ENCODE measurements at places on chromosomes 12 and 14. TPM values are rescaled to one million over a fixed set of nuclear protein-coding genes. Genes with fewer than 3 reads are reported as not detected.

DNA sequence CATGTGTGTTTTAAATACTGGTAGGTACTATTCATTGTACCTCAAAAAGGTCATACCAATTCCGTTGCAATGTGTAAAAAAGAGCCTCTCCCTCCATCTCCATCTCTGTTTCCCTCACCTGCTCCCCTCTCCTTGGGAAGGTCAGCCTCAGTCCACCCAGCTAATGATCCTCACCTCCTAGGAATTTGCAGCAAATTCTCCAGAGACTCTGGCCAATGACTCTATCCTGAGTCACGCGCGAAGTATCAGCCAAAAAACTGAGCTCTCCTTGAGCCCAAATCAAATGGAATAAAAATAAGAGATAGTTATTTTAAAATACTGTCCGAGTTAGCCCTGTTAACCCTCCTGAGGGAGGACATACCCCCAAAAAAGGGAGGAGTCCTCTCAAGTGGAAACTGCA lies 148.4 kb downstream of the DPF3 start:
- no peak overlapping the region for H3K4me3 ChIP-seq
- no peaks in the 10 kb centered on the region for H3K36me3 ChIP-seq
- peaks cover 22% of the 10 kb centered on the region for H3K4me1 ChIP-seq
- H3K27me3 ChIP-seq: no peaks in the 10 kb centered on the region
- no peak for DNase-seq
- no peak overlapping the region for H3K27ac ChIP-seq

DNA sequence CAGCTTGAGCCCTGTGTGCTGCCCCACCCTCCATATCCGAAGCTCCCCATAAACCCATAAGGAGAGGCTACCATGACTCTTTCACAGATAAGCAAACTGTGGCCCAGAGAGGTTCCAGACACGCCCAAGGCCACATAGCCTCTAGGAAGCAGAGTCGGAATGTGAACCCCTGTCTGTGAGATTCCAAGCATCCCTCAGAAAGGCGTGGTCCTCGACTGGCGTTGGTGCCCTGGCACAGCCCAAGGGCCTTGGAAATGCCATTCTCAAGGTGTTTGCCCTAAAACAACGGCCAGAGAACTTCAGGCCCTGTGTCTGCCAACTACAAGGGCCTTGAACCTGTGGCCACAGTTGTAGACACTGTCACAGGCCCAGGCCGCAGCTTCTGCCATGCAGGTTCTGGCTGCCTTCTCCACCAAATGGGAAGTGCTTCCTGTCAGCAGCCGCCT lies 8.5 kb upstream of the DIO3 start:
- no peak overlapping the region for H3K27ac ChIP-seq
- no peak overlapping the region for H3K4me3 ChIP-seq
- DNase-seq: no peak
- no peaks in the 10 kb centered on the region for H3K36me3 ChIP-seq

GRCh38 chr14:36773558-36773957 lies 111.9 kb downstream of the PAX9 start:
- H3K27me3 ChIP-seq: no peaks in the 10 kb centered on the region
- no peaks in the 10 kb centered on the region for H3K4me1 ChIP-seq
- H3K27ac ChIP-seq: no peak overlapping the region
- no peak for DNase-seq

DNA sequence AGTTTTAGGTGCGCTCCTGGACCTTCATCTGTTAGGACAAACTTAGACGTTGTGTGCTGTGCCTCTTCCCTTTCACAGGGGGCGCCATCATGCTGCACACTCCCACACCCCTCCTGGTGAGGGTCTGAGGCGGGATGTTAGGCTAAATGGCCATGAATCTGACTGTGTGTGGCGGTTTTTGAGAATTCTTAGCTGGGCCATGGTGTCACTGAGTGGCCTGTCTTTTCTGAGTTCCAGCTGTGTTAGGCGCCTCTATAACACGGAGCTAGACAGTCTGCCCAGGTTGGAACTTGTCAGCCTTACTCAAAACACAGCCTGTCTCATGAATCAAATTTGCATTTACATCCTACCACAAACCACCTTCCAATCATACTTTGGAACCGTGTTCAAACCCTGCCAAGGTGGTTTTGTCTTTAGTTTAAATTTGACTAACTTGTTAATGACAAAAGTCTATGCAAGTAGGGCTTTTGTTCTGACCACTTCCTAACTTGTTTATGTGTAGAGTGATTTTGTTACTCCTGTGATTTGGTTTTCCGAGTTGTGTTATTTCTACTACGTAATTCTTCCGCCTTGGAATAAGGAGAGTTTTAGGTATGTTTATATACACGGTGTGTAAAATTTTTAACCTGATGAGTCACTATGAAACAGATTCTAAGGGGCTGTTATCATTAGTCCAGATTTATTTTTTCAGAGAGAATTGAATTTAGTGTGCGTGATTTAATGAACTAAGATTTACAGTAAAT lies 19.6 kb downstream of the ACVR1B start:
- no peaks in the 10 kb centered on the region for H3K36me3 ChIP-seq
- peaks cover 72% of the 10 kb centered on the region for H3K4me1 ChIP-seq
- no peak for DNase-seq
- peak overlapping the region; percentile 21 for H3K27ac ChIP-seq
- no peaks in the 10 kb centered on the region for H3K27me3 ChIP-seq

DNA sequence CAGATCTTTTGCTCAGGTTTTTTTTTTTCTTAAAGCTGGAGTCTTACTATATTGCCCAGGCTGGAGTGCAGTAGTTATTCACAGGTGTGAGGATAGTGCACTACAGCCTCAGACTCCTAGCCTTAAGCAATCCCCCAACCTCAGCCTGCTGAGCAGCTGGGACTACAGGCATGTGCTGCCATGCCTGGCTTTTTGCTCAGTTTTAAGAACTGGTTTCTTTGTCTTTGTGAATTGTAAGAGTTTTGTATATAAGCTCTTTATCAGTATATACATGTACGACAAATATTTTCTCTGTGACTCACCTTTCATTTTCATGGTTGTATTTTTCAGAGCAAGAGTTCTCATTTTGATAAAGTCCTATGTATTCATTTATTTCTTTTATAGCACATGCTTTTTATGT lies 33.3 kb upstream of the C2CD5 start:
- no peaks in the 10 kb centered on the region for H3K36me3 ChIP-seq
- no peak for DNase-seq
- H3K27ac ChIP-seq: no peak overlapping the region
- no peaks in the 10 kb centered on the region for H3K4me1 ChIP-seq
- H3K27me3 ChIP-seq: no peaks in the 10 kb centered on the region

DNA sequence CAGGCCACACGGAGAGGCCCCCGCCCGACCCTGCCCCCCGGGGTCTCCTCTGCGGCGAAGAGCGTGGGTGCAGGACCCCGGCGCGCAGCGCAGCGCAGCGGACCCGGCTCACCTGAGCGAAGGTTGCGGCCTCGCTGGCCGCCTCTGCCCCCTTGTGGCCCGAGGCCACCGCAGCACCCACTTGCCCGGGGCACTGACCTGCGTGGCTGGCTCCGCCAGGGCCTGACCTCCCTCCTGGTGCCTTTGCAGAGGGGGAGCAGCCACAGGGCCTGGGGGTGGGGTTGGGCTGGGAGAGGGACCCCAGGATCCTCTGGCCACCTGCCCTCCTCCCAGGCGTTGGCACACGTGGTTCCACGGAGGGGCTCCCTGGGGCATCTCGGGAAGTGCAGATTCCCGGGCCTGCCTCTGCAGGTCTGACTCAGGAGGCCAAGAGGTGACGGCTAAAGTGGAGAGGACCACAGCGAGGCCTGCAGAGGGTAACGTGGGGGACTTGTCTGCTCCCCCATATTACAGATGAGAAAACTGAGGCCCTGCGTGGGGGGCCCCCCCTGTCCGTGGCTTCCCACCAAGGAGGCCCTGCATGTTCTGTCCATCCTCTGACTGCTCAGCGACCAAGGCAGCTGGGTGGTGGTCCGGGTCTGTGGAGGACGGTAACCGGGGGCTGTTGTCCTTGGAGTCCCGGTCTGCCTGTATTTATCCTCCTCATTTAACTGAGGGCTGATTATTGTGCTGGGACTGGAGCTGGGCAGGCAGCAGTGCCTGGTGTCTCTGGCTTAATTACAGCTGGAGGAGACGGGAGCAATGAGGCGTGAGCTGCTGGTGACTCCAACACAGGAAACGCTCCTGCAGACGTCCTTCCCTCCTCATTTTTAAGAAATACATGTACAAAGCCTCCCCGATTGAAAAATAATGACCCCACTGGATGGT lies 67.9 kb upstream of the BEGAIN start:
- DNase-seq: peak; percentile 72
- no peak overlapping the region for H3K27ac ChIP-seq
- no peaks in the 10 kb centered on the region for H3K27me3 ChIP-seq
- H3K36me3 ChIP-seq: no peaks in the 10 kb centered on the region

DNA sequence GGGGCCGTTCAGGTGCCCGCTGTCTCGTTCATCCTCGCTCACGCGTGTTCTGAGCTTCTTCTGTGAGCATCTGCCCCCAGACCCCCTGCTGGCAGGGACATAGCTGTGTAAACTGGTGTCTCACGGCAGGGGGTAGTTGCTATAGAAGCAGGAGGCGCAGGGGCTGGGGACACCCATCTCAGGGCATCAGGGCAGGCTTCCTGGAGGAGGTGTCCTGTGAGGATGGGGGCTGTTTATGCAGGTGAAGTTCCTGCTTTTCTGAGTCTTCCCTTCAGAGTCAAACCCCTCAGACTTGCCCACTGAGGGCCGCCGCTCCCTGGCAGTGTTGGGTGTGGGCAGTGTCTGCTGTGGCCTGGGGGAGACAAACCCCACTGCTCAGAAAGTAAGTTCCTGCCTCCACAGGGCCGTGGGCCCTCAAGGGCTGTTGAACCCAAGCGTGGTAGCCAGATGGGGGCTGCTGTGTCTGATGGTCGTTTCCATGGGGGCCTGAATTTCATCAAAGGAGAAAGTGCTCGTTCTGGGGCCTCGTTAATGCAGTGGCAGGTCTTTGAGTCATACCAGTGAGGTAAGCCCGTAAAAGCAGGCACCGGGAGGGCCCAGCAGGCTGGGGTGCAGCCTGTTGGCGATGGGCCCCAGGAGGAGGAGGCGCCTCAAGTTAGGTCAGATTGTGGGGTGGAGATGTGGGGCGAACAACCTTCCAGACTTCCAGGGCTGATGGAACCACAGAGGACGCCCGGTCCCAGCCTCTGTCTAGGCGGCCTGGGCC lies 23.4 kb downstream of the KIF26A start:
- H3K36me3 ChIP-seq: no peaks in the 10 kb centered on the region
- DNase-seq: no peak
- H3K27me3 ChIP-seq: no peaks in the 10 kb centered on the region

CD4 gene
- 3.0 TPM for total RNA-seq

CFAP73 gene
- total RNA-seq: 0.99 TPM

PRICKLE1 gene
- total RNA-seq: 3.6 TPM

PTGER2 gene
- total RNA-seq: not detected

PRPH gene
- not detected for total RNA-seq

GRIN2B gene
- total RNA-seq: under 0.01 TPM

Measured in body of pancreas (tissue), 4 donors.